ENCODE measurements at places on chromosomes 7 and 10. TPM values are rescaled to one million over a fixed set of nuclear protein-coding genes. Genes with fewer than 3 reads are reported as not detected.

The SPDYE1 gene
- total RNA-seq, result not detected

The KAZALD1 gene
- 2.2 TPM for total RNA-seq

The CCDC172 gene
- total RNA-seq, result not detected

The CYP2C19 gene
- 0.89 TPM for total RNA-seq

The ITIH2 gene
- not detected for total RNA-seq

The TRIM50 gene
- total RNA-seq, result 27.7 TPM

The SPACDR gene
- not detected for total RNA-seq

The SMO gene
- total RNA-seq, result 5.7 TPM

The TFEC gene
- total RNA-seq, result 0.45 TPM

The ZNF282 gene
- total RNA-seq, result 18.9 TPM

The FXYD4 gene
- total RNA-seq, result not detected

The OR6V1 gene
- total RNA-seq, result not detected

The FAM25A gene
- total RNA-seq, result not detected

The MYL10 gene
- not detected for total RNA-seq

The SAP25 gene
- total RNA-seq, result 0.92 TPM

The CNPY1 gene
- not detected for total RNA-seq

The EMX2 gene
- not detected for total RNA-seq

The UNCX gene
- total RNA-seq, result not detected

Data from stomach (tissue), 19 donors.